Activated CD4-positive, alpha-beta T cell treated with anti-CD3 and anti-CD28 coated beads, Interleukin-2, amount 50 U/mL, for 16 hours (primary cell): ENCODE measurements at places on chromosomes 1 and 21.

GRCh38 chr1:8463144-8463927 is 145.4 kb downstream of the SLC45A1 start:
- DNase-seq = no peak

DNA sequence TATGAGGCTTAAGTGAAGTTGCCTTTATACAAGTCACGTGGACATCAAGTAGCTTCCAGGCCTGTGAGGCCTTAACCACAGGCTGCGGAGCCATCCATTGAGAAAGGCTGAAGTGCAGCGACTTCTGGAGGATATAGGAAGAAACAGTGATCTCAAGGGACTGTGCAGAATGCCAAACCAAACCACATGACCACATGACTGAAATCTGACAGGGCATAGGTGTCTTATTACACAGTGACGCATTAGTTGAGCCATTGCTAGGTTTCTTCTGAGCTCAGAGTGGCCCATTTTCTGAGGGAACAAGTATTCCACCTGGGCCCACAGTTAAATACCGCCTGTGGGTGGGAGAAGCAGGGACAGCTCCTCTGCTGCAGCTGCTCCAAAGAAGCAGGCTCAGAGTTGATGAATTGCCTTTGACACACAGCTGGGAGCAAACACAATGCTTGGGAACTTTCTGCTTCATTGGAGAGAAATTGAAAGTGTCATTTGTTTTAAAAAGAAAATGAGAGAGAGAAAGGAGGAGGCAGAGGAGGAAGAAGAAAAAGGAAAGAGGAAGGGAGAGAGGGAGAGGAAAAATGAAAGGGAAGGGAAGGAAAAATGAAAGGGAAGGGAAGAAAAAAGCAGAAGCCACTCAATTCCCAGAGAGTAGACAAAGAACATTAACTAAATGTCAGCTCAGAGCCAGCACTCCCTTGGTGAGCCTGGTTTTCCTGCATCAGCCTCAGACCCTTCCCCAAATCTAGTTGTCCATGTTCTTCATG is 94.4 kb downstream of the COLGALT2 start:
- DNase-seq = no peak

GRCh38 chr1:241235256-241235897 is 121.6 kb downstream of the RGS7 start:
- no peak for DNase-seq

DNA sequence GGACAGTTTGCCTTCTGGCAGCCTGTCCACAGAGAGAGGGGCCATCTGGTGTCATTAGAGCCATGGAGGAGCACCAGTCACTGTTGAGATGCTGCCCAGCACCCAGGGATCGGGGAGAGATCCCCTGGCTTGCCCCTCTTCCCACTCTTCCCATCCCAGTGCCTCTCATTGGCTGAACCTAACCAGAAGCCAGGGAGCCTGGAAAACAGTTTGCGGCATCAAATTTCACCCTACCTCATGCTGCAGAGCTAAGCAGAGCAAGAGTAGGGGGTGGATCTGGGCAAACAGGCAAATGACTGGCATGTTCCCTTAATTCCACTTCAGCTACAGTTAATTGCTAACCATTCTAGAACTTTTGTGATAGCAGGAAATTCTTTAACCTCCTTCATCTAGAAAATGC is 19.1 kb downstream of the TRAF5 start:
- no peak for DNase-seq

GRCh38 chr1:175906370-175906769 is 163.0 kb upstream of the TNR start:
- DNase-seq = no peak

DNA sequence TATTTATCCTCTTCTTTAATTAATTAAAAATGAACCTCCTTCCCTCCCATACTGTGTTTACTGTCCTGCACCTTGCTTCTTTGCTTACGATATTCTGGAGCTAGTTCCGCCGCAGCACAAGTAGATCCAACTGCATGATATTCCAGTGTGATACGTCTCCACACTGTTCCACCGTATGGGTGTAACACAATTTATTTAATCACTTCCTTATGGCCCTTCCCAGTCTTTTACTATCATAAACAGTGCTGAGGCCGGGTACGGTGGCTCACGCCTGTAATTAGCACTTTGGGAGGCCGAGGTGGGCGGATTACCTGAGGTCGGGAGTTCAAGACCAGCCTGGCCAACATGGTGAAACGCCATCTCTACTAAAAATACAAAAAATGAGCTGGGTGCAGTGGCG is 25.7 kb downstream of the CNST start:
- DNase-seq = no peak

DNA sequence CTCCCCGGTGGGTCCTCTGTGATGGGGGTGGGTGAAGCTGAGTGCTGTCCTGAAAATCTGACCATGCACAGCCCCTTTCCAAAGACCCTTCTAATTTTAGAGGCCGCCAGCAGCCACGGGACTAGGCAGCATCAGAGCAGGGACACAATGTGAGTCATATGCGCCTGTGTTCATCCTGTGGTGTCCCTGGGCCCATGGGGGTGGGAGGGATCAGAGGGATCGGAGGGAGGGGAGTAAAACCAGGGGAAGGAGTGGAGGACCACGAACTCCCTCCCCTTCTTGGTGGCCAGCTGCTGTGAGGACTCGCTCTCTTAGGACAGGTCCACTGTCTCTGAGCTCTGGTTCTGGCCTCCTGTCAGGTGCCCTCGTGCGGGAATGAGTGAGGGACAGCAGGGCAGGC is 61.5 kb downstream of the ADARB1 start:
- no peak for DNase-seq

DNA sequence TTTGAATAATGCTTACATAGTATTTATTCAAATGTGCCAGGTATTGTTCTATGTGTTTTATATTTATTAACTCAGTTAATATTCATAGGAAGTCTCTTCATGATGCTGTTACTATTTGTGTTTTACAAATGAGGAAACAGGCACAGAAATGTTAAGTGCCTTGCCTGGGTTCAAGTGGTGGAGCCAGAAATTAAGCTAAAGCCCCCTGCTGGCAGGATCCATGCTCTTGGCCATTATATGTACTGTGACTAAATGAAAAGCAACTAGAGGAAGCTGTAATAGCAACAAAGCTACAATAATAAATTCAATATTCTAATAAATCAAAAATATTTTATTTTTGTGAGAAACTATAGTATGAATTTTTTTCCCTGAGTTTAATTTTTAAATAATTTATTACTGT is 30.0 kb downstream of the IARS2 start:
- DNase-seq = no peak

- DNase-seq = no peak
These were observed 26.0 kb downstream of the CHML start for GRCh38 chr1:241614144-241614543.

DNA sequence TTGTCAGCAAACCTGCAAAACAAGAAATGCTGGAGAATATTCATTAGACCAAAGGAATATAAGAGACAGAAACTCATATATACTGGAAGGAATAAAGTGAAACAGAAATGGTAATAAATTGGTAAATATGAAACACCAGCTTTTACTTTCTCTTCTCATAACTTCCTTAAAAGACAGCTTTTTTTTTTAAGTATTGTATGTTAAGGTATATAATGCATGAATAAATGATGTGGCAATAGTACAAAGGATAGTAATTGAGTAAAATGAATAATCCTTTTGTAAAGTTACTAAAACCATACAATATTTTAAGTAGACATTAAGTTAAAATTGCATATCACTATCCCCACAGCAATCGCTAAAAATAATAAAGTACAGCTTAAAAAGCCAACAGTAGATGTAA is 64.8 kb downstream of the TRIM33 start:
- no peak for DNase-seq

DNA sequence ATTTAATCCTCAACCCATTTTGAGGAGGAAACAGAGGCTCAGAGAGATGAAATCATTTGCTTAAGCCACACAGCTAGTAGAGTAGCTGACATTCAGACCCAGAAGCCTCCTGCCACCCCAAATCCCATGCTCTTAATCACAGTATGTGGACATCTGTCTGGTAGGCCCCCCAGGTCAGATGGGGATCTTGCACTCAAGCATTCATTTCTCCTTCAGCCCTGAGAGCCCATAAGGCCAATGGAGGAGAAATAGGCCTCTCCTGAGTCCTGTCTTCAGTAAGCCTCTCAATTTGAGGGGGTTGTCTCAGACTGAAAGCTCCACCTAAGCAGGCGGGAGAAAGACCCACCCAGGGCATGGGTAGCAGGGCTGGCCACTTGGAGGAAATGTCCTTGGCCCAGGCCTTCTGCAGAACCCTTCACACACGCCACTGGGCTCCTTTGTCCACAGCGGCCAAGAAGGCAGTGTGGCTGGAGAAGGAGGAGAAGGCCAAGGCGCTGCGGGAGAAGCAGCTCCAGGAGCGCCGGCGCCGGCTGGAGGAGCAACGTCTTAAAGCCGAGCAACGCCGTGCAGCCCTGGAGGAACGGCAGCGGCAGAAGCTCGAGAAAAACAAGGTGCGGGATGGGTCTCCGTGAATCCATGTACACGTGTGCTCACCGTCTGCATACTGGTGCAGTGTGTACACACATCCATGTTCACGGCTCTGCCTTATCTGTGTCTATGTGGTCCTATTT is 16.2 kb downstream of the MAP7D1 start:
- DNase-seq = no peak

DNA sequence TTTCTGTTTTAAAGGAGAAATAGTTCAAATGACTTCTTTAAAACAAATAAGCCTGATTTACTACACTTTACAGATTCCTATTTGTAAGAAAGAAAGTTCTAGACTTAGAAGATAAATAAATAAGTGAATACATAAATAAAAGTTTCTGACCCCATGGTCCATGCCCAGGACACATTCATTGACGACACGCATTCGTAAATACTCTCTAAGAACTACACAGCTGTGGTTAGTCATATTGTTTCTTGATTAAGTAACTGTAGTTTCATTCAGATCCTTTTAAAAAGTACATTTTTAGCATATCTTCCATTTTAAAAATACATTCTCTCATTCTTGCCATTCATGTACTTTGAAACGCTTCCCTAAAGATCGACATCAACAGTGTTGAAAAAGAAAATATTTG is 497.4 kb downstream of the SETD4 start:
- no peak for DNase-seq
